ENCODE measurements at places on chromosomes 3 and 15. TPM values are rescaled to one million over a fixed set of nuclear protein-coding genes. Genes with fewer than 3 reads are reported as not detected.
A peak's percentile ranks its signal among the peaks of the same experiment; 100 is the strongest.

- no peaks in the 10 kb centered on the region for H3K27me3 ChIP-seq
- no peaks in the 10 kb centered on the region for H3K36me3 ChIP-seq
- H3K4me3 ChIP-seq = no peak overlapping the region
- H3K4me1 ChIP-seq = peaks cover 9% of the 10 kb centered on the region
- no peak for DNase-seq
- no peak overlapping the region for H3K27ac ChIP-seq
Observed at GRCh38 chr3:179265092-179265491, 14.2 kb upstream of the KCNMB3 start.

GRCh38 chr3:279325-279724 is 82.8 kb downstream of the CHL1 start:
- no peak overlapping the region for H3K4me3 ChIP-seq
- H3K27me3 ChIP-seq = no peaks in the 10 kb centered on the region
- no peaks in the 10 kb centered on the region for H3K36me3 ChIP-seq
- H3K4me1 ChIP-seq = no peaks in the 10 kb centered on the region

The LRCH3 gene
- total RNA-seq = 28.7 TPM

The FGF12 gene
- total RNA-seq = not detected

GRCh38 chr15:86317384-86317740 is 237.7 kb downstream of the AGBL1 start:
- peaks cover 6% of the 10 kb centered on the region for H3K27me3 ChIP-seq
- H3K4me3 ChIP-seq = no peak overlapping the region
- no peaks in the 10 kb centered on the region for H3K36me3 ChIP-seq

The ABHD17C gene
- 1.2 TPM for total RNA-seq

DNA sequence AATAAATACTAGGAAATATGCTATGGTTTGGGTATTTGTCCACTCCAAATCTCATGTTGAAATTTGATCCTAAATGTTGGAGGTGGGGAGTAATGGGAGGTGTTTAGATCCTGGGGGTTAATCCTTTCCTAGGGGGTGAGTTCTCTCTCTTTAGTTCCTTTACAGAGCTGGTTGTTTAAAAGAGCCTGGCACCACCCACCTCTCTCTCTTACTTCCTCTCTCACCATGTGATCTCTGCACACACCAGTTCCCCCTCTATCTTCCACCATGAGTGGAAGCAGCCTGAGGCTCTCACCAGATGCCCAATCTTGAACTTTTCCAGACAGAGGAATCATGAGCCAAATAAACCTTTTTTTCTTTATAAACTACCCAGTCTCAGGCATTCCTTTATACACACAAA is 10.5 kb downstream of the SLC24A5 start:
- no peaks in the 10 kb centered on the region for H3K36me3 ChIP-seq
- no peak overlapping the region for H3K27ac ChIP-seq
- H3K4me1 ChIP-seq = no peaks in the 10 kb centered on the region
- H3K4me3 ChIP-seq = no peak overlapping the region

DNA sequence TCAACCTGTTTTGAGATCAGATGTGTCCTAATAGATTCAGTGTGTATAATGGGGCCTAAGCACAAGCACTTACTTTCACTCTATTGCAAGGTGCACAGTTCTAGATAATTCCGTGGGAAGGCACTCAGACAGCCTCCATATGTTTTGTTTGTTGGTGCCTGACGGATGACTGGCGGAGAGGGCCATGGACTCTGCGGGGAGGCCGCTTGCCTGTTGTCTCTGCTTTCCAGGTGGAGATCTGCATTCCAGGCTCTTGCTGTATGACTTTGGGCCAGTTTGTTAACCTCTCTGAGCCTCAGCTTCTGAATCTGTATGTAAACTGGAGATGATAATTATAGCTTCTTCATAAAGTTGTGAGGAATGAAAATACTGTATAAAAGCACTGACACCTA is 1.5 kb downstream of the IRAK2 start:
- no peak for DNase-seq
- H3K4me1 ChIP-seq = peaks cover 10% of the 10 kb centered on the region
- peaks cover 9% of the 10 kb centered on the region for H3K36me3 ChIP-seq
- peak overlapping the region; percentile 85 for H3K4me3 ChIP-seq

The LARP6 gene
- total RNA-seq = 13.2 TPM

GRCh38 chr3:26099692-26100091 is 309.8 kb downstream of the OXSM start:
- DNase-seq = peak; percentile 9
- H3K27ac ChIP-seq = no peak overlapping the region
- H3K4me3 ChIP-seq = no peak overlapping the region
- no peaks in the 10 kb centered on the region for H3K36me3 ChIP-seq

DNA sequence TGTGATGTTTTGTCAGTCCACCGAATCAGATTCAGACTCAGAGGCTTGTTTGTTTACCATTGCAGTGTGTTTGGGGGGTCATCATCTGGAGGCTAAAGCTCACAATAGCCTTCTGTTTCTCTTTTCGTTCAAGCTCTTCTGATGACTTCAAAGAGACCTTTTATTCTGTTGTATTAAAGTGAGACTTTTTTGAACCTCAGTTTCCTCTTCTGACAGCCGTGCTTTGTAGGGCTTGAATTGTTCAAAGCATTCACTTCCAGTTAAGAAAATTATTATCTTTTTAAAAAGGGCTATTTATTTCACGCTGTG is 1.3 kb downstream of the PXK start:
- H3K4me1 ChIP-seq = peaks cover 21% of the 10 kb centered on the region
- peak overlapping the region; percentile 71 for H3K27ac ChIP-seq
- H3K27me3 ChIP-seq = no peaks in the 10 kb centered on the region
- no peaks in the 10 kb centered on the region for H3K36me3 ChIP-seq
- DNase-seq = no peak
- H3K4me3 ChIP-seq = peak overlapping the region; percentile 97

The ZPLD1 gene
- total RNA-seq = not detected

DNA sequence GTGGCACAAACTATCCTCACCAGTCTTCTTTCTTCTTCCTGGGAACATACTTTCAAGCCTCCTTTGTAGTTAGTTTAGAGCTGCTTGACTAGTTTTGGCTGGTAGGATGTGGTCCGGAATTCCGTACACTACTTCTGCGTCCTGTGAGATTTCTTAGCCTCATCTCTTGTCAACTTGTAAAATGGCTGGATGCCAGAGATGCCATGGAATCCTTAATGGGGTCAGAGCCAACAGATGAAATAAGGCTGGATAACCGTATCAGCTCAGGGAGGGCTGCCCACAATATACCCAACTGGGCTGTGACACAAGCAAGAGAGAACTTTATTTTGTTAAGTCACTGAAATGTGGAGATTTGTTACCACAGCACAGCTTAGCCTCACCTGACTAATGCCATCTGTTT is 466.9 kb upstream of the MDFIC2 start:
- H3K4me1 ChIP-seq = no peaks in the 10 kb centered on the region
- no peaks in the 10 kb centered on the region for H3K27me3 ChIP-seq
- no peak overlapping the region for H3K4me3 ChIP-seq
- no peaks in the 10 kb centered on the region for H3K36me3 ChIP-seq
- DNase-seq = no peak

The RPL39L gene
- not detected for total RNA-seq

- no peaks in the 10 kb centered on the region for H3K36me3 ChIP-seq
- H3K4me1 ChIP-seq = peaks cover 32% of the 10 kb centered on the region
- H3K4me3 ChIP-seq = no peak overlapping the region
Observed at GRCh38 chr3:186094696-186095425, 14.0 kb downstream of the ETV5 start.

DNA sequence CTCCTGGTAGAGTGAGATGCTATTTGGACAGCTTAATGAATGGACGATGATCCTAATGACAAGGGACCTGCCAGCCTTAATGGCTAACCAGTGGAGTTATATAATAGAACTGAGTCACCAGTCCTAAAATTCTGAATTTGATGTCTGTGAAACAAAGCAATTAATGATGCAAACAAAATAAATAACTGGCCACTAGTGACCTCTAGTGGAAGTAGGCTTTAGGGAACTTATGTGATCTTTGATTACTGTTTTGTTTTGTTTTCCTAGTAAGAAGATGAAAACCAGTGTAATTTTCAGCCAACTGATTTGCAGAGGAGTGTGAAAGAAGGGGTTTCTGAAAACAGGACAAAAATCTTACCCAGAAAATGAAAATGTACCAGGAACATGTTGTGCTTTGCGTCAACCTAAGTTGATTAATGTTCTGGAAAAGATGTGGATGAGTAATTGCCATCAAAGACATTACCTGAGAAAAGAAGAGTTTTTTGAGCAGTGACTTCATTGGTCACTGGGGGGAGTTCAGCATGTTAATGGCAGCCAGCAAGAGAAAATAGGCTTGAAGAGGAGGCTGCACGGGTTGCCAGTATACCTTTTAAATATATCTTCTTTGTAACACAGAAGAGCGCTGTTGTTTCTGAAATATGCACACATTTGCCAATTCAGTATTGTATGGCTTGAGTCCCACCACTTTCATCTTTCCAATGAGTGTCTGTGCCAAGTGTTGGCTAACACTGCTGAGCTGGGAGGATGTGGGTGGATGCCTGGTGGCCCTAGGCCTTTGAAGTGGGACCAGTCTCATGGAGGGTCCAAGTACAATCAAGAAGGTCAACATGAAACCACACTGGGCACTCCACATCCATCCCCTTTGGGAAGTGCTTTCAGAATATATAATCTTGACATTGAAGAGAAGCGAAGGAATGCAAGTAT is 9.3 kb downstream of the VEPH1 start:
- DNase-seq = peak; percentile 75
- H3K4me1 ChIP-seq = no peaks in the 10 kb centered on the region
